Tibial nerve (tissue), 4 donors: ENCODE measurements at places on chromosomes 5 and 9. TPM values are rescaled to one million over a fixed set of nuclear protein-coding genes. Genes with fewer than 3 reads are reported as not detected.
A peak's percentile ranks its signal among the peaks of the same experiment; 100 is the strongest.

DNA sequence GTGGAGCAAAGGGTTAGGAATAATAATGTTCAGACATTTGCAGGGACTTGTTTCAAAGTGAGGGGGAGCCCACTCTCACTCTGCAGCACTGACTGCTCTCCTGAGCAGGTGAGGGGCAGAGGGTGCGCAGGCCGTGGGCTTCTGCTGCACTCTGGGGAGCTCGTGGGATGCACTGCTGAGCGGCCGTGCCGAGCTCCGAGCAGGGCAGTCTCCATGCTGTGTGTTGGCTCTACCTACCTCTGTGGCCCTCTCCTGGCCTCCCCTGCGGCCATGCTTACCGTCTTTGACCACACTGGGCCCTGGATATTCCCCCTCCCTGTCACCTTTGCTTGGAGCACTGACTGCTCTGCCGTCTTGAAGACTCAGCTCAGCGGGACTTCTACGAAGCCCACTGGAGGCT is 33.7 kb downstream of the CRB2 start:
- peaks cover 13% of the 10 kb centered on the region for H3K36me3 ChIP-seq
- H3K27ac ChIP-seq, result no peak overlapping the region

- no peaks in the 10 kb centered on the region for H3K4me1 ChIP-seq
- no peak overlapping the region for H3K4me3 ChIP-seq
- H3K27me3 ChIP-seq, result no peaks in the 10 kb centered on the region
- H3K27ac ChIP-seq, result peak overlapping the region; percentile 80
Measured at GRCh38 chr9:128899566-128900322, 17.8 kb downstream of the LRRC8A start.

- H3K36me3 ChIP-seq, result no peaks in the 10 kb centered on the region
- no peaks in the 10 kb centered on the region for H3K27me3 ChIP-seq
- no peak overlapping the region for H3K27ac ChIP-seq
- no peak for DNase-seq
- H3K4me3 ChIP-seq, result no peak overlapping the region
Measured at GRCh38 chr9:6552498-6553121, 92.9 kb downstream of the GLDC start.

GRCh38 chr5:74412066-74412465 is 228.5 kb downstream of the ENC1 start:
- no peak overlapping the region for H3K4me3 ChIP-seq
- H3K27ac ChIP-seq, result no peak overlapping the region
- no peak for DNase-seq
- no peaks in the 10 kb centered on the region for H3K27me3 ChIP-seq
- H3K4me1 ChIP-seq, result no peaks in the 10 kb centered on the region

DNA sequence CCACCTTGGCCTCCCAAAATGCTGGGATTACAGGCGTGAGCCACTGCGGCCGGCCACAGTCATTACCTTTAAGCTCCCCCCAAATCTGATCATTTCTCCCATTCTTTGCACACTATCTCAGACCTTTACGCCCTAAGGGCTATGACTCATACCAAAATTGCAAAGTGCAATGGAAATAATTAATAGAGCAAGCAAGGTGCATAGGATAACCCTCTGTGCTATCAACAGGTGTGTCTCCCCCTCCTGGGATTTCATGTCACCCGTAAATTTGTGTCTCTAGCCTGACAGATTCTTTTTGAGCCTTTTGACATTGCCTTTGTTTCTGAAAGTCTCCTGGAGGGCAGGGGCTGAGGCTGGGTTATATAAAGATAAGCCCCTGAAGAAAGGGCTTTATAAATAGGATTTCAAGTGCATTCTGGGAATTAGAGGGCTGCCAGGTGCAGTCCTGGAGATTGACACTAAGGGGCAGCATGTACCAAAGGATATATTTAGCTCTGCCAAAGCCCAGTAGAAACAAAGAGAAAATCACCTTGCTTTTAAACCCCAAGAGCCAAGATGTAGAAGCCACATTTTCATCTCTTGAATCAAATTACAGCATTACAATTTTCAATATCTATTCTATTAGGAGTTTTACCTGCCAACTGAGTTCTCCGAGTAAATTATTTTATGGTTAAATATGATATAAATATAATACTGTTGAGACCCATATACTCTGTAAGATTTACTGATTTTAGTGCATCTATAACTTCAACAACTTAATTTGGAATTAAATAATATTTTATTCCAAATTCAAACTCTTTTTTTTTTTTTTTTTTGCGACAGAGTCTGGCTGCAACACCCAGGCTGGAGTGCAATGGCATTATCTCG is 18.2 kb downstream of the S100Z start:
- no peaks in the 10 kb centered on the region for H3K4me1 ChIP-seq
- DNase-seq, result peak; percentile 67
- no peaks in the 10 kb centered on the region for H3K27me3 ChIP-seq
- no peak overlapping the region for H3K4me3 ChIP-seq
- H3K36me3 ChIP-seq, result no peaks in the 10 kb centered on the region

- no peaks in the 10 kb centered on the region for H3K27me3 ChIP-seq
- H3K27ac ChIP-seq, result peak overlapping the region; percentile 79
- H3K4me3 ChIP-seq, result peak overlapping the region; percentile 37
- no peaks in the 10 kb centered on the region for H3K36me3 ChIP-seq
Measured at GRCh38 chr5:124735169-124735858, 11.1 kb downstream of the ZNF608 start.

- H3K36me3 ChIP-seq, result no peaks in the 10 kb centered on the region
- DNase-seq, result no peak
- H3K27me3 ChIP-seq, result no peaks in the 10 kb centered on the region
- H3K4me3 ChIP-seq, result no peak overlapping the region
- no peak overlapping the region for H3K27ac ChIP-seq
Measured at GRCh38 chr5:107835096-107835495, 164.4 kb upstream of the EFNA5 start.

The UNC5A gene
- not detected for total RNA-seq

The FREM1 gene
- total RNA-seq, result 6.6 TPM

The IL9 gene
- total RNA-seq, result not detected

The ARID3C gene
- 0.30 TPM for total RNA-seq
